ENCODE measurements at places on chromosomes 5 and 9.
A peak's percentile ranks its signal among the peaks of the same experiment; 100 is the strongest.

- DNase-seq, result no peak
These were observed 39.9 kb downstream of the PAX5 start for GRCh38 chr9:36993933-36994764.

GRCh38 chr5:151935135-151935695 lies 10.6 kb upstream of the GLRA1 start:
- DNase-seq, result no peak

DNA sequence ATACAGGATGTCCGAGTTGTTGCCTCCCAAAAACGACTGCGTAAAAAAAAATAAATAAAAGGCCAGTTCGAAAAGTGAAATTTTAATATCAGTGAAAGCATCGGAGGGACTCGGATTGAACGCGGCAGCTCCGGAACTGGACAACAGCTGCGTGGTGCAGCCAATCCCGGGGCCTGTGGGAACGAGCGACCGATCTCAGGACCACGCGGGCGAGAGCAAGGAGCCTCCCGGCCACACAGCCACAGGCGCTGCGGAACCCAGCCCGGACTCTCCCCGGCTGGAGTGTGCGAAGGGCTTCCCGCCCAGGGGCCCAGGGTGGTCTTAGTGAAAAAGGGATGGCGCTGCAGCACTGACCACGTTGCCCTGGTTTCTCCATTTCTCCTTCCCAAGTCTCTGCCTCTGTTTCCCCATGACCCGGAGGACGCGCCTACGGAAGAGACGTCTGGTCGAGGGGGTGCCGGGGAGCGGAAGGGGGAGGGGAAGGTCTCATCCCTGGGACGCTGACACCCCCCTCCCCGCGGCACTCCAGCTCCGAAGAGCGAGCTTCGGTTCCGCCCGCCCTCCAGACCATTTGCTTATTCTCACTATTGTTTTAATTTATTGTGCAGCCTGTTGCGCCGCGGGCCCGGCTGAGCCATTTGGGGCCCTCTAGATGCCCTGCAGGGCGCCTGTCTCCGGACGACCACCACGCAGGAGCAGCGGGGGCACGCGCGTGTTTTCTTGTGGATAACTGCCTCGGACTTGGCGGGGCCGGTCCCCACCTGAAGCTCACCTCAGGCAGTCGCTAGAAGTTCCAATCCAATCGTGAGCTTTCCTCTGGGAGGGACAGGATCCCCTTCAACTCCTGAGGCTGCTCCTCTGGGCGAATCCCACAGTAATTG lies 303.0 kb downstream of the PARP8 start:
- DNase-seq, result no peak

DNA sequence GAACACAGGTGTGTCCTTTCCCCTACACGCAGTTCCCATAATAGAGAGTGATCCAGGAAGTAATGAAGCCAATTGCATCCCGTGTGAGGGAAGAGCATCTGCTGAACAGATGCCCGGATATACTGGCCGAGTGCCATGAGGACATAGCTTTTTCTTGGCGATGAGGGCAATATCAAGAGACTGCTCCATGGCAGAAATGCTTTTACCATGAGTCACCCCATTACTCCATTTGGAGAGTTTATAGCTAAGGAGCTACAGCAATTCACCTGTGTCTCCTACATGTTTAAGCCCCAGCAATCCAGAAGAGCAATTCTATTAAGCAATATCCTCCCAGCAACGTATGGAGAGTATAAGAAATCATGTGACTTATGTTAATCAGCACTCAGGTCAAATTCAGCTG lies 222.0 kb upstream of the KLF4 start:
- peak; percentile 85 for DNase-seq

DNA sequence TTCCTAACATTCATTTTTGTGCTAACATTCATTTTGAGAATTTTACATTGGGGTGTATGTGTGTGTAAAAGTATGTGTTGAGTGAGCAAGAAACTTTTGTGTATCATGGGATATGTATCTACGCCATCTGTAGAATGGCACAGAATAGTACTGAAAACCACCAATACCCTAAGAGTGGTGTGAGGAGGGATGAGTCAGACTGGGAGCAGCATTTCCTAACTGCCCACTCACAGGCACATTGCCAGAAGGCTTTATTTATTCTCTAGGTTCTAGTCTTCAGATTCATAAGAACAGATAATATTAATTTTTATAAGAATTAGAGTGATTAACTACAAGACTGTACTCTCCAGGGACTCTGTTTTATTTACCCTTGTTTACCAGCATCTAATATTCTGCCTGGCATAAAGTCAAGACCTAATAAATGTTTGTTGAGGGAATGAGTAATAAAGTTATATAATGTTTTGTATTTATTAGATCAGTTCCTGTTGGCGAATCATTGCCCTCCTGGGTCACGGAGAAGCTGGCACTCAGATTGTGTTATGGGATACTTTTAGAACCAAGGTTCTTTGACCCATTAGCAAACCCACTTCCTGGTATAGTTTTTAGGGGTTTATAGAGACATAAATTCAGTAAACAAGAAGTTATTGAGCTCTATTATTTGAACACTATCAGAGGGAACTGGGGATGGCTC lies 159.1 kb upstream of the PPP2R2B start:
- DNase-seq, result peak; percentile 78

- DNase-seq, result no peak
These were observed 95.8 kb upstream of the ANKRD55 start for GRCh38 chr5:56328753-56329560.

DNA sequence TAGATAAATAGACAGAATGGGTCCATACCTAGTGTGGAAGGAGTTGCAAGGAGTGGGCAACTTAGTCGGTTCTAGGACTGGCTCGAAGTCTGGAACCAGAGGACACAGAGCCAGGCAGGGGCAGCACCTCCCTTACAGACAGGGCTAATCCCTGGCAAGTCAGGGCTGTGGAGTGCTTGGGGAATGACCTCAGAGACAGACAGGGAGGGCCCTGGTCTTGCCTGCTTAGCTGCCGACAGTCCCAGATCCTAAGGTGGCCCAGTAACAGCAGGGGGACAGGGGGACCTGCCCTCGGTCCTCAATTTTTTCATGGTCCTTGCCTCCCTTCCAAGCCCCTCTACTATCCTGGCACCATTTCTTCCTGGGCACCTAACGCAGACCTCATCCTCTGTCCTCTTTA lies 222.4 kb upstream of the TNC start:
- no peak for DNase-seq

DNA sequence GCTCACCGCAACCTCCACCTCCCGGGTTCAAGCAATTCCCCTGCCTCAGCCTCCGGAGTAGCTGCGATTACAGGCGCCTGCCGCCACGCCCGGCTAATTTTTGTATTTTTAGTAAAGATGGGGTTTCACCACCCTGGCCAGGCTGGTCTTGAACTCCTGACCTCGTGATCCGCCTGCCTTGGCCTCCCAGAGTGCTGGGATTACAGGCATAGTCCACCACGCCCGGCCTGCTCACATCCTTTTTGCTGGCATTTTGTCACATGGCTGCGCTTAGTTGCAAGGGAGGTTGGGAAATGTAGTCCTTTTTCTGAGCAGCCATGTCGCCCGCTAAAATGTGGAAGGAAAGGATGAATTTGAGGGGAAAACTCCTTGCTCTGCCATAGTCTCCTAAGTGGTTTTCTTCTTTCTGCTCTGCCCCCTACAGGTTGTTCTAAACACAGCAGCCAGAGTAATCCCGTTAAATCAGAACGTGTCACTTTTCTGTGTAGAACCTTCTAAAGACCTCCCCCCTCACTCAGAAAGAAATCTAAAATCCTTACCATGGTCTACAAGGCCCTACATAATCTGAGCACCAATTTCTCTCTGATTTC lies 57.8 kb upstream of the HSPA9 start:
- DNase-seq, result peak; percentile 37

DNA sequence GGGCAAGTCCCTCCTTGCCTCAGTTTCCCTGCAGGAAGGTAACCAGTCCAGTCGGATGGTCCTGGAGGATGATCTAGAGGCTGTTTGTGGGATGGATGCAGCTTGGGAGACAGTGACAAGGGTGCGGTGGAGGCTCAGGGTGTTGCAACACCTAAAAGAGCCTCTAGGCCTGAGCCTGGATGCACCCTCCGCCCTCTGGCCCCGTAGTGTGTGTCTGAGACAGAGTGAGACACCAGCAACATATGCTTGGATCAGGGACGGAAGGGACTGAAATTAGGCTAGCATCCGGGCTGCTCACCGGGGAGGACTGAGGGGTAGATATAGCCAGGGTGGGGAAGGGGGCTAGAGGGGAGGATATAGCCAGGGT lies 1.1 kb downstream of the CRAT start:
- no peak for DNase-seq

Measured in RWPE2 (cell line).